ENCODE measurements at places on chromosomes 1 and 21. TPM values are rescaled to one million over a fixed set of nuclear protein-coding genes. Genes with fewer than 3 reads are reported as not detected.

Gene LHX8
- polyA plus RNA-seq, result not detected

Gene RHCE
- polyA plus RNA-seq, result 1.3 TPM

Gene DVL1
- 32.5 TPM for polyA plus RNA-seq

Gene A3GALT2
- polyA plus RNA-seq, result not detected

Gene NBPF26
- 1.9 TPM for polyA plus RNA-seq

Gene PSMG1
- 50.8 TPM for polyA plus RNA-seq

Gene SPRR4
- polyA plus RNA-seq, result not detected

Gene BGLAP
- polyA plus RNA-seq, result 1.7 TPM

Gene MYCL
- polyA plus RNA-seq, result 1.7 TPM

Gene CRNN
- polyA plus RNA-seq, result not detected

Gene MGST3
- 545 TPM for polyA plus RNA-seq

Gene CAPN8
- 0.84 TPM for polyA plus RNA-seq

Gene TRPM2
- 2.0 TPM for polyA plus RNA-seq

Gene PTGS2
- polyA plus RNA-seq, result 1.5 TPM

Gene CHAF1B
- 1.0 TPM for polyA plus RNA-seq

Gene GJA5
- 36.4 TPM for polyA plus RNA-seq

Gene LRRC71
- 0.19 TPM for polyA plus RNA-seq

Gene WDR64
- not detected for polyA plus RNA-seq

Gene DNALI1
- polyA plus RNA-seq, result 46.4 TPM

Gene CFH
- 24.8 TPM for polyA plus RNA-seq

Gene ZNF593OS
- polyA plus RNA-seq, result not detected

Gene MSH4
- not detected for polyA plus RNA-seq

Gene PANK4
- 13.3 TPM for polyA plus RNA-seq

Gene CBR1
- polyA plus RNA-seq, result 379 TPM

Gene COL24A1
- polyA plus RNA-seq, result 0.47 TPM

Gene LIPI
- polyA plus RNA-seq, result not detected

Gene KIAA0040
- polyA plus RNA-seq, result 20.0 TPM

Gene CAPZA1
- polyA plus RNA-seq, result 40.3 TPM

Gene TMOD4
- polyA plus RNA-seq, result 0.65 TPM

Gene LCE2B
- polyA plus RNA-seq, result not detected

Gene DSCAM
- polyA plus RNA-seq, result not detected

Gene IFFO2
- polyA plus RNA-seq, result 7.5 TPM

Gene IL20
- not detected for polyA plus RNA-seq

Gene CENPF
- 0.39 TPM for polyA plus RNA-seq

Gene LDLRAD1
- polyA plus RNA-seq, result not detected

Gene STUM
- polyA plus RNA-seq, result 1.9 TPM

Gene EVI5
- 3.6 TPM for polyA plus RNA-seq

Gene TPTE
- polyA plus RNA-seq, result not detected

Gene TGFB2
- polyA plus RNA-seq, result 1.4 TPM
